ENCODE measurements at places on chromosomes 12 and 14. TPM values are rescaled to one million over a fixed set of nuclear protein-coding genes. Genes with fewer than 3 reads are reported as not detected.

BIN2 gene
- total RNA-seq, result 45.4 TPM

DNA sequence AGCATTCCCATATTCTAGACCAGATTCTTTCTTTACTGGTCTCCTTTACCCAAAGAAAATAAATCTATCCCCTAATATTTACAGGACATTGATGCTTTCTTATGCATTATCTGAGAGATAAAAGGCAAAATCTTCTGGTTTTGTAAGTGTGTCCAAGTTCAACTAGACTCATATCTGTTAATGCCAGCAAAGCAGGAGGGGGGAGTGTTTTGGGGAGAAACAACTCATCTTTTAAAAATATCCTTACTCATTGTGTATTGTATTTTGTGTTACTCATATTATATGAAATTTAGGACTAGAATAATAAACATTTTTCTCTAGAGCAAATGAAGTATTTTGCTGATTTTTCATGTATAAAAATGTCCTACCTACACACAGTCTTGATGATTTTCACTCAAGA, 54.8 kb downstream of the SAMD4A start:
- no peak for DNase-seq

DNA sequence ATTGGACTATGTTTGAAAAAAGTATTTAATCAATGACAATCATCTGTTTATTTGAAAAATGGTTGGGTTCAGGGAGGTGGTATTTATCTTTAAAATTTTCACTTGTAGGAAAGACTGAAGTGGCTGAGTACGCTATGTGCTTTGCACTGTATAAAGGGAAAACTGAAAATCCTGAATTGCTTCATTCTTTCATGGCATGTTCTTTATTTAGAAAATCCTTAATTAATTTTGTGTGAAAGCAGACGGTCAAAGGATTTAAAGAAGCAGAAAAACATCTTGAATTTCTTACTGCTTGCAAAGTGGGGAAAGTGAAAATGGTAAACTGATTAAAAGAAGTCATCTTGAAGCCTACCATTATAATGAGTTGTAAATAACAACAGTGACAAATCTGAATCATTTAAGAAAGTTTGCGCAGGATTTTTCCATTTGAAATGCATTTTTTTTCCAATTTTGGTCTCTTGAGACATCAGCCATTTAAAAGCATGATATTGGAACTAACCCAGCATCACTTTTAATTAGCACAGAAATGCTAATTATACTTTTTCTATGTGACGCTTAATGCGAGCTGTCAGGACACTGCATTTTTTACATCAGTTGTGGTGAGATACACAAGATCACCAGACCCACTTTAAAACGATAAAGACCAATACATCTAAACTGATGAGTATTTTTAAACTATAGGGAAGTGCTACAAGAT, 169.0 kb downstream of the NEDD1 start:
- DNase-seq, result no peak

GRCh38 chr12:100717733-100718067, 76.9 kb upstream of the ANO4 start:
- no peak for DNase-seq

- peak; percentile 55 for DNase-seq
Measured at GRCh38 chr12:93571925-93572711, at the start of gene SOCS2. TSS of gene SOCS2 (plus strand) at chr12:93572675. CDS start at chr12:93572898, 223 bp downstream.

DNA sequence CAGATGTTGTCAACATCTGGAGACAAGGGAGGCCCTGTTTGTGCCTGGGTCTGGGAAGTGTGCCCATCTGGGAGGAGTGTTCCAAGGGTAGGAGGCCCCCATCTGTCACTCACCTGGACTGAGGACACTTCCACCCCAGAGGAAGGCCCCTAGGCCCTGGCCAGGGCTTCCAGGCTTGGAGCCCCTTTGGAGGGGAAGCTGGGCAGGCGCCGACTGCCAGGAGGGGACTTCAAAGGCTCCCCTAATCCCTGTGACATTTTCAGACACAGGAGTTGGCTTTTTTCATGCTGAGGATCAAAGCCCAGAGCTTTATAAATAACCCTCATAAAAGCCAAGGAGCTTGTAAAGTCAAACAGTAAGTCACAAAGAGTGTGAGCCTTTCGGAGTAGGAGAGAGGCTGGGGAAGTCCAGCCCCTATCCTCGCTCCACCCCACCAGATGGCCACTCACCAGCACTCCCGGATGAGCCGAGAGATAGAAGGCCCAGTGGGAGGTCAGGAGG, 17.6 kb upstream of the FAM222A start:
- DNase-seq, result no peak

All from lower lobe of right lung (tissue), 2 donors.